ENCODE measurements at places on chromosomes 5 and 9. TPM values are rescaled to one million over a fixed set of nuclear protein-coding genes. Genes with fewer than 3 reads are reported as not detected.
A peak's percentile ranks its signal among the peaks of the same experiment; 100 is the strongest.

DNA sequence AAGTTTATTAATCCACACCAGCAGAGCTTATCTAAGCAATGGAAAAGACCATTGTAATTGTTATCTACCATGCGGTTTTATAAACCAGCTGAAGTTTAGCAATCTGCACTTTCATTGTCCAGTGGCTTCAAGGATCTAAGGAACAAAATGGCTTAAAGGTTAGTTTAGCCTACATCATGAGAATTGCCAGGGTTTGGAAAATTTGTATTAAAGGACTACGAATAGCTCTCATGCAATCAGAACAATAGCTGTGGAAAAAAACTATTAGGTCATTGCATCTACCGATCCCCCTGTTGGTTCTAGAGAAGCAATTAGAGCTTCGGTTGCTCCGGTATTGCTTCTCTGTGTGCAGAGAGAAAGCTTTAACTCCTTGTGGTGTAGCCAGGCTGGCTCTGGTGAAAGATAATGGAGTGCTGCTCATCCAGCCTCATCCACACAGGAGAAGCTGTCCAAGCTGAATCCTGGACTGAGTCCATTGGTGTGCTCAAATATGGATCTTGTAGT, 86.3 kb upstream of the SLC12A2 start:
- no peak for DNase-seq
- H3K27ac ChIP-seq: no peak overlapping the region
- H3K4me1 ChIP-seq: peaks cover 2% of the 10 kb centered on the region
- no peak overlapping the region for H3K4me3 ChIP-seq

DNA sequence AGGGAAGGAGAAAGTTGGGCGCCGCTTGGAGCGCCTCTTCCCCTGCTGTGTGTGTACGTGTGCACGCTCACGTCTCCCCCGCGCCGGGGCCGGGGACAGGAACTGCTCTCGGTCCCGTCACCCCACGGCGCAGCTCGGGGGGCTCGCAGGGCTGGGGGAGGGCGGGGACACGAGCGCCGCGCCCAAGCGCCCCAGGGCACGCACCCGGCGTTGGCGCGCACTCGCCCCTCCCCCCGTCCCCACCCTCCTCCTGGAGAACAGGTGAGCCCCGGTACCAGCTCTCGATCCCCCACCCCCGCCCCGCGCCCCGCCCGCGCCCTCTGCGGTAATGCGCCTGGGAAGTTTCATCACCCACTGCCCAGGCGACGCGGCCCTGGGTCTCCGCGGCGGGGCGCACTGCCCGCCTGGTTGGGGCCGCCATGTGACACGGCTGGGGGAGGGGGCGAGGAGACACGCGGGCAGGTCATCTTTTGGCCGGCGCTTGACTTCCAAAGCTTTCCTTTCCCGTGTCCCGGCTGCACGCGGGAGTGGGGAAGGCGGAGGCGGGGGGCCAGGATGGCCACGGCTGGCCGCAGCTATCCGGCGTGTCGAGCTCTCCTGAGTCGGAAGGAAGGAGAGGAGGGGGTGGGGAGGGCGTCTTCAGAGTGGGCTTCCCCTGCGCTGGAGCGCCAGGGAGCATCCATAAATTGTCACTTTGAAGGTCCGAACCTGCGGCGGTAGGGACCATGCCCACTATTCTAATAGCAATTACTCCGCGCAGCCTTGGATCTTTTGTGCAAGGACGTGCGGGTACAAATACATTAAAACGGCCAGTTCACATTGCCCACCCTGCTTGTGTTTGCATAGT, 1.5 kb upstream of the STC2 start:
- peaks cover 70% of the 10 kb centered on the region for H3K27me3 ChIP-seq
- peaks cover 4% of the 10 kb centered on the region for H3K36me3 ChIP-seq
- peaks cover 21% of the 10 kb centered on the region for H3K4me1 ChIP-seq

DNA sequence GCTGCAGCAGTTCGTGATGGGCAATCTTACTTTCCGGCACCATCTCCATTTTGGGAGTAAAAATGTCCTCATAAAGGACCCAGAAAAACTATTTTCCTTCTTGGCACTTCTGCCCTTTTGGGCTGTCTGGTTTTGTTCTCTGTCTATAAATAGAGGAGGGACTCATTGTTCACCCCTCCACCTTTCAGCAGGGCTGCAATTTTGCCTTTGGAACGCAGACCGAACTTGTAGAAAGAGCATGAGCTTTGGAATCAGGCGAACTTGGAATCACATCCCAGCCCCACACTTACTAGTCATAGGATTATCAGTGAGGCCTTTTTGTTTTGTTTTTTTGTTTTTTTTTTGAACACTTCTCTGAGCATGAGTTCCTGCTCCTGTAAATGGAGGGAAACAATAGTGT, 178.1 kb upstream of the IL12B start:
- DNase-seq: no peak
- no peak overlapping the region for H3K4me3 ChIP-seq
- H3K27ac ChIP-seq: no peak overlapping the region
- H3K4me1 ChIP-seq: peaks cover 3% of the 10 kb centered on the region
- H3K36me3 ChIP-seq: no peaks in the 10 kb centered on the region
- peaks cover 15% of the 10 kb centered on the region for H3K27me3 ChIP-seq

DNA sequence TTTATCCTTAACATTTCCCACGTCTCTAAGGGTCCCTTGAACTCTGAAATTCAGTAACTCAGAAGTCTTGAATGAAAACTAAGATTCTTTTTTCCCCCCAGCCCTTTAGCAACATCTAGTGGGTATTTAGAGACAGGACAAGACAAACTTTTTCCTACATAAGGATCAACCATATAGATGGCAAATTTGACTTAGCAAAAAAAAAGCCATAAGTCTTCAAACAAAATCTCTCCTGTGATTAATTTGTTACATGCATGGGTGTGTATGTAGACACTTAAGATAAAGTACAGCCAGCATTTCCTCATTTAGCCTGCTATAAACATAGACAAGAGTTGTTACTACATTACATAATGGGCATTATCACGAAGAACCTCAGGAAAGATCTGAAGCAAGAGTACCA, 29.1 kb upstream of the ANKRD31 start:
- H3K4me1 ChIP-seq: peaks cover 5% of the 10 kb centered on the region
- H3K27me3 ChIP-seq: peaks cover 16% of the 10 kb centered on the region
- no peak for DNase-seq
- H3K36me3 ChIP-seq: no peaks in the 10 kb centered on the region
- H3K27ac ChIP-seq: no peak overlapping the region
- no peak overlapping the region for H3K4me3 ChIP-seq

- peak overlapping the region; percentile 88 for H3K27ac ChIP-seq
- no peaks in the 10 kb centered on the region for H3K27me3 ChIP-seq
- H3K4me3 ChIP-seq: peak overlapping the region; percentile 25
- DNase-seq: no peak
- H3K4me1 ChIP-seq: peaks cover 41% of the 10 kb centered on the region
Observed at GRCh38 chr5:132094393-132095076, 20.9 kb downstream of the CSF2 start.

- no peak overlapping the region for H3K4me3 ChIP-seq
- H3K36me3 ChIP-seq: no peaks in the 10 kb centered on the region
- H3K27ac ChIP-seq: no peak overlapping the region
- peaks cover 5% of the 10 kb centered on the region for H3K4me1 ChIP-seq
- no peaks in the 10 kb centered on the region for H3K27me3 ChIP-seq
Observed at GRCh38 chr9:137372693-137373610, 50.0 kb downstream of the EXD3 start.

DNA sequence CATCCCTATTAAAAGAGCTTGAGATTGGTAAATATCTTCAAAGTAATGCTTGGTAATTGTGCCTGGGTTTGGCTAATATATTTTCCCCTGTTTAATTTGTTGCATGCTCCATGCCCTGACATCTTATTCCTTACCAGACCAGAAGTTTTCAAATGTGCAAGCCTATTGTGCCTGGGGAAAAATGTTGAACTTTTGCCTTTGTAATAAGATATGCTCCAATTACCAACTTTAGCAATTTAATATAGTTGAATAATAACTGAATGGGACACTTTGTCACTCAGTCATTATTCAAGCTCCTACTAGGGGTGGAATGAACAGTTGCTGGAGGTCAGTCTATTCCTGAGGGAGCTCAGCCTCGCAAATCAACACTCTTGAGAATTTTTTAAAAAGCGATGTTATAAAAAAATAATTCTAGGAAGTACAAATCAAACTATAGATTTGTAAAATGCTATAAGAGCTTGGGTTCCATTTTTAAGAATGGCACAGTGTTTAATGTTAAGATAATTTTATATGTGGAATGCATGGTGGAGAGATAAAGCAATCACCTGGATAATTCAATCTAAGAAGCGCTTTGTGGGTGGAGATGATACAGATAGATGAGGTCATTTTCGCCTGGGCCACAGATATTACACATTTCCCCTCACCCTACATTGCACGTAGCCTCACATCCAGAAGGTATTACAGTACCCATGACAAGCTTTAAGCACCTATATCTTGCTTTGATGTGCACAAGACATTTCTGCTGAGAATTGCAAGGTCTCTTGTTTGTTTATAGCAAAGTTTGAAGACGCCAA, 231.8 kb downstream of the PIK3R1 start:
- no peak for DNase-seq
- H3K27ac ChIP-seq: no peak overlapping the region
- peaks cover 16% of the 10 kb centered on the region for H3K27me3 ChIP-seq
- H3K36me3 ChIP-seq: peaks cover 5% of the 10 kb centered on the region

- peaks cover 28% of the 10 kb centered on the region for H3K4me1 ChIP-seq
- DNase-seq: peak; percentile 37
- peaks cover 7% of the 10 kb centered on the region for H3K36me3 ChIP-seq
- H3K27ac ChIP-seq: peak overlapping the region; percentile 99
- H3K4me3 ChIP-seq: peak overlapping the region; percentile 99
Observed at GRCh38 chr5:98927989-98928872, 576 bp downstream of the CHD1 start.

DNA sequence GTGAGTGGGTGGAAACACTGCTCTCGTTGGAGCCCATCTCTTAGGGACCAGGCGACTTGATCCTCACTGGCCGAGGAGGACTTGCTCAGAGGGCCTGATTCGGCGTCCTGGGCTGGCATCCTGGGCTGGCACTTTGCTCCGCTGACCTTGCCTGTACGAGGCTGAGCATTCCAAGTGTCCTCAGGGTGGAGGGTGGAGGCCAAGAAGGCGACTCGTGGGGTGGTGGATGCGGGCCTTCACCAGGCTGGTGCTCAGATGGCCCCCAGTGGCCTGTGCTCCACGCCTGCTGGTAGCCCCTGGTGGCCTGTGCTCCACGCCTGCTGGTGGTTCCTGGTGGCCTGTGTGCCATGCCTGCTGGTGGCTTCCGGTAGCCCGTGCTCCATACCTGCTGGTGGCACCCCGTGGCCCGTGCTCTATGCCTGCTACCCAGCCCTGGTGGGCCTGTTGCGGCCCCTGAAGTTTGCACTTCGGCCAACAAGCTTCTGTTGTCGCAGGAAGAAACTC, 42.9 kb downstream of the PHF2 start:
- no peaks in the 10 kb centered on the region for H3K27me3 ChIP-seq
- H3K36me3 ChIP-seq: no peaks in the 10 kb centered on the region
- DNase-seq: no peak
- no peak overlapping the region for H3K4me3 ChIP-seq
- H3K4me1 ChIP-seq: peaks cover 5% of the 10 kb centered on the region
- no peak overlapping the region for H3K27ac ChIP-seq

DNA sequence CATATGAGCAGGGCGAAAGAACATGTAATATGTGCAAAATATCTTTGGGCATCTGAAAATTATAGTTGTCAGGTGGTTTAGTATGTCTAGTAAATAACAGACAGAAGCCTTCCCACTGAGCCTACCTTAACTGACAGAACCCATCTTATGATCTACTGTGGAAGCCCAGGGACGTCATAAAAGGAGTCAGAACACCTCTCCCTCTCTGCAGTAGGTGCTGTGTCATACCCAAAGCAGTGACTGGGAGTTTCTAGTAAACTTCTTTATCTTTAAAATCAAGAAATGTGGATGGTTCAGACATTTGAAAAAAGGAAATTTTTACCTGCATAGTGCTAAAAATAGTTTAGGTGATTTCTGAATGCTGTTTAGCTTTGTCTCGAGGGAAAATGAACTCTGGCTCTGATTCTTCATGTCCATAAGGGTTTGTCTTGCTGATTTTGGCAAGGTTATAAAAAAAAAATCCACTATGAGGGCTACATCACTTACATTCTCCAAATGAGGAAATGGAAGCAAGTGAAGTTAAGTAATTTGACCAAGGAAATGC, 104.0 kb downstream of the NUDT12 start:
- H3K27me3 ChIP-seq: peaks cover 26% of the 10 kb centered on the region
- H3K36me3 ChIP-seq: no peaks in the 10 kb centered on the region
- H3K4me1 ChIP-seq: no peaks in the 10 kb centered on the region
- H3K27ac ChIP-seq: no peak overlapping the region
- no peak overlapping the region for H3K4me3 ChIP-seq
- no peak for DNase-seq

GRCh38 chr5:2334719-2335118, 416.8 kb downstream of the IRX2 start:
- H3K27me3 ChIP-seq: peaks cover 5% of the 10 kb centered on the region
- DNase-seq: no peak

- H3K27ac ChIP-seq: no peak overlapping the region
- H3K36me3 ChIP-seq: no peaks in the 10 kb centered on the region
- no peak for DNase-seq
- H3K4me3 ChIP-seq: no peak overlapping the region
- peaks cover 10% of the 10 kb centered on the region for H3K27me3 ChIP-seq
Observed at GRCh38 chr5:68730220-68730978, 363.4 kb upstream of the SLC30A5 start.

DNA sequence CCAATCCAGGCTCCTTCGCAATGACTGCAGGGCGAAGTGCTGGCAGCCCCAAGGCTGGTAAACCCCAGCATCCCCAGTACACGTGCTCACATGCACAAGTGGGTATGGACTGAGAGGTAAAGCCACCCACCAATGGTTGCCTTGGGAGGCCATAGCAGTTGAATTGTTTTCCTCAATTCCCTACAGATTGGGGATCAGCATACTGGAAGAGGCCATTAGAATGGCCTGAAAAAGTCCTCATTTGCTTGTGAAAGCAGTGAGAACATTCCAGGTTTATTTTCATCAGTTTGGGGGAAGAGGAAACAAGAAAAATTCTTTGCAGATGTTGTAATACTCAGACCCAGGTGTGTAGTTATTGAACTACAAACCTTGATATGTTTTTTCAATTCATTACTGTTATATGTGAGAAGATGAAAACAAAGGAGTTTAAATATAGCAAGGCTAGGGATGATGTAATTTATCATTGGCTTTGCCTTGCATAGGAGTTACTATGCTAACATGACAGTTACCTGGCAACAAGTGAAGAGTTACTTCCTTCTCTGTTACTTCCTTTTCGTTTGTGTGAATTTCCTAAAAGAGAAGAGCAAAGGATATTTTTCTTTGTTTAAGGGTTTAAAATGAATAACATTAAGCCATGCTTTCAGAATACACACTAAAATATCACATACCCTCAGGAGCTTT, 36.4 kb downstream of the MTMR12 start:
- H3K27ac ChIP-seq: peak overlapping the region; percentile 81
- H3K27me3 ChIP-seq: no peaks in the 10 kb centered on the region
- peaks cover 2% of the 10 kb centered on the region for H3K36me3 ChIP-seq
- H3K4me3 ChIP-seq: no peak overlapping the region

GRCh38 chr5:123717139-123717538, 205.2 kb downstream of the CSNK1G3 start:
- H3K4me1 ChIP-seq: no peaks in the 10 kb centered on the region
- H3K4me3 ChIP-seq: no peak overlapping the region
- no peaks in the 10 kb centered on the region for H3K27me3 ChIP-seq
- DNase-seq: no peak

Gene JAKMIP2
- 4.1 TPM for total RNA-seq

Gene IL9
- not detected for total RNA-seq

Gene EPB41L4A
- 0.50 TPM for total RNA-seq

Gene PKD2L2
- total RNA-seq: not detected

Gene HSPB3
- not detected for total RNA-seq

All from T-helper 17 cell (primary cell).